ENCODE measurements at places on chromosomes 5 and 9.

GRCh38 chr5:158487156-158487555 is 612.6 kb downstream of the EBF1 start:
- no peak for DNase-seq

DNA sequence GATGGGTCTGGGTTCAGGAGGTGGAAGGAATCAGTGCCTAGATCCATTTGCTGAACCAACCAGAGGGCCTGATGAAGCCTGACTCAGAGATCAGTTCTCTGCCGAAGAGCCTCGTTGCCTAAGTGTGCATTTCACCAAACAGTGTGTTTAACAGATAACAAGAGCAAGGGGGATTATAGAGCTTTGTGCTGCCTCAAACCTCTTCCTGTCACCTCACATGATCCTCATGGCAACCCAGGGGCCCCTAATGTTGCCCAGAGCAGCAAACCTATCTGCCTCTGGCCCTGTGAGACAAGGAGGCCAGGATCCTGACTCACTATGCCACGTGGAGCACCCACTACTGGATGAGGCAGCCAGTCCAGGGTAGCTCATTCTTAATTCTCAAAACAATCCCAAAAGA is 66.3 kb upstream of the EPB41L4B start:
- DNase-seq = no peak

GRCh38 chr5:131148835-131149234 is 16.2 kb downstream of the HINT1 start:
- no peak for DNase-seq

GRCh38 chr9:121262423-121262822 is 5.5 kb upstream of the GSN start:
- DNase-seq = no peak

DNA sequence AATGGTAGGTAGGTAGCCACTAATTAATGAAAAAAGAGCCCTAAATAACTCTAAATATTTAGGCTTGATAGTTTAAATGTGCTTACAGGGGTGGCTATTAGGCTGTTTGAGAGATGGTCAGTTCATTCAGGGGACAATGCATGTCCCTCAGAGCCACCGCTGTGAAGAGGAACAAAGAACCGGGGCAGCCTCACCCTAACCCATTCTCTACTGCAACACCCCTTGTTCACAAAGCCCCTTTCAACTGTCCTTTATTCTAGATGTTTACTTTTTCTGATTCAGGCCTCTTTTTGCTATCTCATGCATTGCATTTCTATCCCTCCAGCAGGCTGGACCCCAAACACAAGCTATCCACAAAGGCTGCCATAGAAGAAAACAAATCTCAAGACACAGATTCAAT is 906.7 kb downstream of the NR2F1-AS1 start:
- DNase-seq = no peak

DNA sequence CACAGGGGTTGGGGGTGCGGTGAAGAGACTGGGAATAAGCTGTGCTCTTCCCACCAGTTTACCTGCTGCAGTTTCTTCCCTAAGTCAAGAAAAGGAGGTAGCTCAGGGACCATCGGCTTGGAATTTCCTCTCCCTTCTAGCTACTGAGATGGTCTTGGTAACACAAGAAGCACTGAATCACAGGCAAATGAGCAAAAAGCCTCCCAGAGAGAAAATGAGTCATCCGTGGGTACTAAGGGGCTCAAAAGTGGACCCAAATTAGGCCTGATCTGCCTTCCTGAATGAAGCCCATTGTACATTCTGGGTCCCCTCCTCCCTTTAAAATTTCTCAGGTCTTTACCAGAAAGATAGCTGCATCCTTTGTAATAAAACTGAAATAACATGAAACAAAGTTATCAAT is 49.9 kb downstream of the PTPN3 start:
- DNase-seq = no peak

DNA sequence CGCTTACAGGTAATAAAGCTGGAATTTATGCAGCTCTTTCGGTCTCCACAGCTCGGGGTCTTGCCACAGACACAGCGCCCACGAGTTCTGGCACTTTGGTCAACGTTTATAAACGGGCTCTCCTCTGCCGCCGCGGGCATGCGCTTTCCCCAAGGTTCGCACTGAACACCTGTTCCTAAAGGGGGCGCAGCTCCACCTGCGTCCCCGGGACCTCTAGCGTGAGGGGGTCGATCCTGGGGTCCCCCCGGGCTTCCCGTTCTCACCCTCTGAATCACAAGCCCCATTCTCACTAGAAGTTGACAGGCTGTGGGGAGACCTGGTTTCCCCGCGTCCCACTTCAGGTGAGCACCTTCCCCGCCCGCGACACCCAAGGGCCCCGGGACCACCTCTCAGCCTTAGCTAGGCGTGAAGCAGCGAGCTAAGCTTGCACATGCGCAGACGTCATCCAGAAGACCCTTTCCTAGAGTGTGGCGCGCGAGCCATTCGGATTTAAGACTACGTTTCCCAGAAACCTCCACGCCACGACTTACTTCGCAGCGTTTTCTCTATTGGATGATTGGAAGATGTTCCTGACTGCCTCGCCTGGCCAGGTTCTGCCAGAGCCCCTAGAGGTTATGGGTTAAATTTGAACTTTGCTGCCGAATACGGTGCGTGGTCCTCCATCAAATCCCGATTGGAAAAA is 21.3 kb upstream of the ZNF782 start:
- peak; percentile 30 for DNase-seq

- DNase-seq = no peak
These were observed 105.9 kb upstream of the PRLR start for GRCh38 chr5:35336230-35336629.

GRCh38 chr5:54518146-54518817 is 723 bp downstream of the SNX18 start:
- peak; percentile 62 for DNase-seq

GRCh38 chr5:42689391-42689790 is 67.2 kb upstream of the CCDC152 start:
- DNase-seq = no peak

GRCh38 chr5:140131967-140132409 is 6.3 kb downstream of the IGIP start:
- no peak for DNase-seq

DNA sequence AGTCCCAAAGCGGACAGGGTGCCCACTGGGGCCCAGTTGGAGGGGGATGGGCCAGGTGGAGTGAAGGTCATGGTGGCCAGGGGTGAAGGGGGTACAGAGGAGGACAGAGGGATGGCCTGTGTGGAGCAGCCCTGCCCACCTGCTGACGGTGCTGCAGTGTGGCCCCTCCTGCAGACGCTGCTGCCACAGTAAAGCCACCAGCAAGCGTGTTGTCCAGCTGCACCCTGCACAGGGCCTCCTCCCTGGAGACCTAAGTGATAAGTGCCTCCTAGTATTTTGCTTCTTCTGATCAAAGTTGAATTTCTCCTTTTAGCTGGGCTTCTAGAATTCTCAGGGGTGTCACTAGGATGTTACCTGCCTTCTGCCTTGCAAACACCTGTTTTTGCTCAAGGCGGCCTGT is 299.3 kb upstream of the IRX4 start:
- DNase-seq = no peak

GRCh38 chr5:76337953-76338451 is 65.1 kb upstream of the IQGAP2 start:
- DNase-seq = peak; percentile 62

GRCh38 chr9:100865111-100865510 is 163.4 kb upstream of the PLPPR1 start:
- no peak for DNase-seq

GRCh38 chr5:164799391-164799790 is 1294.0 kb downstream of the MAT2B start:
- no peak for DNase-seq

DNA sequence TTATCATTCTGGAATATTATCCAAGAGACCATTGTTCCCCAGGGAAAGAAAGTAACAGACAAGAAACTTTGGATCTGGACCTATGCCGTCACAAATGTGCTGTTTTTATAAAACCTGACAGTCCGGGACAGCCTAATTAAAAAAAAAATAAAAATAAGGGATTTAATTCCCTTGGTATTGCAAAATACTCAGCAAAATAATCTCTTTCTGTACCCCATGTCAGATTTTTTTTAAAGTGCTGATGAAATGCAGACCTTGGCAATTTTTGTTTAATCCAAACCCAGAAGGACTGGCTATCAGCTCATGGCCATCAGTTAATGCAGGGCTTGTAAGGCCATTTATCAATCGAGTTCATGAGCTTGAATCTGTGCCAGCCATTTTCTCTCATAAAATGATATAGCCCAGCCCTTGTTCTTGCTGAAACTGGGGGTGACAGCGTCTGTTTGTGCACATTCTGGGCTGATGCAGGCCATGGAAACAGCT is 162.7 kb upstream of the S1PR3 start:
- no peak for DNase-seq

GRCh38 chr5:176980818-176981217 is 25.8 kb downstream of the UIMC1 start:
- no peak for DNase-seq

GRCh38 chr9:129102791-129103594 is 7.6 kb downstream of the CRAT start:
- no peak for DNase-seq

- no peak for DNase-seq
These were observed 418.8 kb upstream of the CCNH start for GRCh38 chr5:87831499-87831898.

DNA sequence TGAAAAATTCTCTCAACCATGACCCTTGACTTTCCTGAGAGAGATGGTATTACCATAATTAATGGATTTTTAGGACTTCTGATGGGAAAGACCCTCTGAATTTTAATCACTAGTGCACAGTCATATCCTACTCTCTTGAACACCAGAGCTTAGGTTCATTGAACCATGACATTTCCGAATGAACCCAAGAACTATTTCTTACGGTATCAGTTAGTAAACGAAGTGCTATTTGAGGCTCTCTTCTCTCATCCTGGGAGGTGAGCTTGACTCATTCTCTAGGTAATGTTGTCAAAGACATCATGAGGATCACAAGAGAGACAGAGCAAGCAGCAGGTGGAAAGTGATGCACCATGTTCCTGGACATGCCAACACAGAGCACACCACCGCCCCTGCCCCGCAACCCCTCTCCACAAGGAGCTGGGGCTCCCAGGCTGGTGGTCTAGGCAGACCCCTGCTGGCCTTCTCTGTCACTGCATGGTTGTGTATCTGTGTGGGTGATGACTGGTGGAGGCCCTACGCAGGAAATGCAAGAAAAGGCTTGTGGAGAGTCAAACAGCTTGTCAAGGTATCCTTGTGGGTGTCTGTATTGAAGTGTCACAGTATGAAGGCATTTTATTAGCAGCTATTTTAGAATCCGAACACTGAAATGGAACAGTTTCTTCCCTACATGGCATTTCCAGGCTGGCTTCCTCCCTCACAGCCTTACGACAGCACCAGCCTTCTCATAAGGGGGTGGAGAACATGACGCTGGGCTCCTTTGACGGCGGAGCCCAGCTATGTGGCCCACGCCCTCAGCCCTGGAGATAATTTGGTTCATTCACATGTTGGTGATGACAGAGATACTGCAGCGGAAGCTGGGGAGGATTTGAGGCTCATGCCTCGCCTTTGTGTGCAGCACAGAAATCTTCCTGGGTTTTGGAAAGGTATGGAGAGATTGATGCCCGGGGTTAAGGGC is 297.6 kb downstream of the NTRK2 start:
- DNase-seq = no peak

DNA sequence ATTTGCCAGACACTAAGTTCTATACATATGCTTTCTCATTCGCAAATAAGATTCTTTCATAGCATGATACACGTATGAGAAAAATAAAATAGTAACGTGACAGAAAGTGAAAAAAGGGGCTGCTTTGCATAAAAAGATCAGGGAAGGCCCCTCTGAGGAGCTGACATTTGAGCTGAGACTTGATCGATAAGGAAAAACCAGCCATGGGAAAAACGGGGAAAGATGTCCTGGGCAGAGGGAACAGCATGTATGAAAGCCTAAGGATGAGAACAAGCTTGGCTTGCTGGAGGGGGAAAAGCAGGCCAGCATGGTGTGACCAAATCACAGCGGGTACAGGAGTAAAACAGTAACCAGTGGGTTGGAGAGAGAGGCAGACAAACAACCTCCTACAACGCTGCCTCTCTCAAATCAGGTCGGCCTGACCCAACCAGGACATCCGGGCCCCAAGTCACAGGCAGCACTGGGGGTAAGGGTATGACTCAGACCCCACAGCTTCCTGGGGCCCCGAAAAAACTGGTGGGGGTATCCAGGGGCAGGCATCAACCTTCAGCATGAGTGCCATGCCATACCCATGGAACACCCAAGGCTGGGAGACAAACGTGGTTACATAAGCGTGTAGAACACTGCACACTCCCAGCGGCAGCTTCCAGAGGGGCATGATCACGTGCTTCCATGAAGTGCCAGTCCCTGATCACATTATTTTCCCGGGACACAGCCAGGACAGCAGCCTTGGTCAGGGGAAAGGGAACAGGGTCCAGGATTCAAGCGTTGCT is 2.2 kb downstream of the TNIP1 start:
- DNase-seq = no peak

DNA sequence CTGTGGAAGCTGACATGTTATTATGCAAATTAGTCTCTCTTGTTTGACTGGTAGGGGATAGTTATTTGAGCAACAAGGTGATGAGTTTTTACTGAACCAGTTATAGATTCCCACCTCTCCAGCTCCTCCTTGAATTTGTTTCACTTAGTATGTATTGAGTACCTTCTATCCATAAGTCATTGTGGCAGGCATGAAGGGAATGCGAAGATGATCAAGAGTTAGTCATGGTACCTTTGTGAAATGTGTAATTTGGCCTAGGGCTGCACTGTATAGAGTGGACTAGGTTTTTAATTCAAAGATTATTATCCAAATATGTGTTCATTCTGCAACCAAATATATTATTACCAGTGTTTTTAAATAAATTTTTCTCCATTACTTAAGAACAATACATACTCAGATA is 110.1 kb downstream of the HACD4 start:
- no peak for DNase-seq

DNA sequence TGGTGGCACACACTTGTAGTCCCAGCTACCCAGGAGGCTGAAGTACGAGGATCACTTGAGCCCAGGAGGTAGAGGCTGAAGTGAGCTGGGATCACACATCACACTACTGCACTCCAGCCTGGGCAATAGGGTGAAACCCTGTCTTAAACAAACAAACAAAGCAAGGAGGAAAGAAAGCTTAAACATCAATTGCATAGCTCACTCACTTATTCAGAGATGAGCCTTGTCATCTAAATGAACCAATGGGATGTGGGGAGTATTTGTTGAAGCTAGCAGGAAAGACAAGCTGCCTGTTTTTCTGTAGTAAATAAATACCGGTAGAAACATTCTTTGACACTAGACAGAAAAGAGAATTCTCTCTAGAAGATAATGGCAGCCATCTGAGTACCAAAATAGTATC is 161.0 kb upstream of the SLC12A2 start:
- DNase-seq = no peak

- DNase-seq = no peak
These were observed 402.9 kb downstream of the PRR16 start for GRCh38 chr5:120866997-120867396.
